ENCODE measurements at places on chromosomes 4 and X.

- no peak for DNase-seq
Observed at GRCh38 chrX:25001808-25002660, 13.7 kb downstream of the ARX start.

- DNase-seq: no peak
Observed at GRCh38 chr4:13476915-13477314, 7.2 kb downstream of the RAB28 start.

GRCh38 chr4:71141125-71141524 is 147.7 kb downstream of the DCK start:
- DNase-seq: no peak

DNA sequence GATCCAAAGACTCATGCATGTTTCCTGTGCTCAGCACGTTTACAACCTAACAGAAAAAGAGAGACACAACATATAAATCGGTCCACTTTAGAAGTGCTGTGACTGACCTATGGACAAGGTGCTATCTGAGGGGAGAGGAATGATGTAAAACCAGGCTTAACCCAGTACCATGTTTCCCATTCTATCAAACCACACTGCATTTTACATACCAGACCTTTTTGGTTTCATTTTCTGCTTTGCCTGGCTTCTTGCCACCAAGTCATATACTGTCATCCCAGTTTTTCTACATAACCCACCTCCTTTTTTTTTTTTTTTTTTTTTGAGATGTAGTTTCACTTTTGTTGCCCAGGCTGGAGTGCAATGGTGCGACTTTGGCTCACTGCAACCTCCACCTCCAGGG is 82.2 kb downstream of the KLF8 start:
- no peak for DNase-seq

DNA sequence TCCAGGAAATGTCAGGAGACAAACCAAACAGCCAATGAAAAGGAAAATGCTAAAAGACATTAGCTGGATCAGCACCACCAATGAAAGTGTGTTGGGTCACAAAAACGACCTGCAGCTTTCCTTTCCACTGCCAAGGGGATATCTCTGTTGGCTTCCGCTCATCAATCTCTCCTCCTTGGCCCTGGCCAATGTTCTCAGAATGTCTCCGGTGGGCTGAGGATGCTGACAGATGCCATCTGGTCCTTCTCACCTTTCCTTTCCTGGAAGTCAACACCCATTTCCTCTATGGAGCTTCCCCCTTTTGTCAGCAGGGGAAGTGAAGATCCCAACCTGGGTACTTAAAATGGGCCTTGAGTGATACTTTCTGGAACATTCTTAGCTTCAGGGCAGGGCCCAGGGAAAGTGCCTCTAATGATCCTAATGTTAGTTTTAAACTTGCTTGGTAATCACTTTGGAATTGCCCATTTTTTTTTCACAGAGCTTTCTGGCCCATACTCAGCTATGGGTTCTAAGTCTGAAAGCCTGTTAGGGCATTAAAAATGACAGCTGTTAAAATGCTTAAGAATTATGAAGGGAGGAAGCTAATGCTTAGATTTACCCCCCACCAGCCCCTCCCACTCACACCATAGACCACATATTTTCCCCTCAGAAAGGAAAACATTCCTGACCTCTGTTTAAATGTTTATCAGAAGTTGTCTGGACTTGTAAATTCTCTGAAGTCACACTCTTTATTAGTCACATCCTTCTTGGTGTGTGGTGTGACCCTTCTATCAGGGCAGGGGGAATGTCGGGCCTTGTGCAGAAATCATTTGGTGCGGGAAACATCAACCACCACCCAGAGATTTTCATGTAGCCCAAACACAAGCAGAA is 29.2 kb downstream of the IGFBP7 start:
- no peak for DNase-seq

DNA sequence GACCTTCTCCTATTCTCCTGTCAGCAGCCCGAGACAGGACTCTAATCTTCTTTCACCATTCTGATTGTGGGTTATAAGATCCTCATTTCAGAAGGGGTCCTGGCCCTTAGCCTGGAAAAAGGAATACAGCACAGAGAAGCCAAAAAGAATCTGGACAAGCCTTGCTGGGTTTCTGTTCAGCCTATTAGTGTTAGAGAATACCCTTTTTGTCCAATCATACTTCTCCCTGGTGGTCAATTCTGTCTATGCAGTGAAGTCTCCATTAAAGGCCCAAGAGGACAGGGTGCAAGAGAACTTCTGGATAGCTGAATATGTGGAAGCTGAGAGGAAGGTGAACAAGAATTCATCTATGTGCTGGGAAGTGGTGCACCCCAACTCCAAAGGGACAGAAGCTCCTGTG is 105.7 kb upstream of the AGA start:
- DNase-seq: no peak

DNA sequence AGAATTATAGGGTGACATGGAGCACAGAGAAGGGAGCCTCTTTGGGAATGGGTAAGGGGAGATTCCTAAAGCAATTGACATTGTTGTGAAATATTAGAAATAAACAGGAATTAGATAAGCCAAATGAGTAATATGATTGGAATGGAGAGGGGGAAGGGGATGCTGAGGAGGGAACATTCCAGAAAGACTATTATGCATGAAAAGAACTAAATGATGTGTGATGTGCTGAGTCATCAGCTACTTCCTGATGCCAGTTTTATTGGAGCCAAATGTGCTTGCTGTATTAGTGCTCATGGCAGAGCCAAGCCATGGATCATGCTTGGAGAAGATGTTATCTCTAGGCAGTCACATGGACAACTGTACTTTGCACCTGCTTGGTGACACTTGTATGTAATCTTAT is 189.0 kb upstream of the HCCS start:
- no peak for DNase-seq

- no peak for DNase-seq
Observed at GRCh38 chr4:54872261-54872660, 214.5 kb downstream of the KIT start.

- no peak for DNase-seq
Observed at GRCh38 chr4:121239951-121240350, 75.8 kb upstream of the TNIP3 start.

DNA sequence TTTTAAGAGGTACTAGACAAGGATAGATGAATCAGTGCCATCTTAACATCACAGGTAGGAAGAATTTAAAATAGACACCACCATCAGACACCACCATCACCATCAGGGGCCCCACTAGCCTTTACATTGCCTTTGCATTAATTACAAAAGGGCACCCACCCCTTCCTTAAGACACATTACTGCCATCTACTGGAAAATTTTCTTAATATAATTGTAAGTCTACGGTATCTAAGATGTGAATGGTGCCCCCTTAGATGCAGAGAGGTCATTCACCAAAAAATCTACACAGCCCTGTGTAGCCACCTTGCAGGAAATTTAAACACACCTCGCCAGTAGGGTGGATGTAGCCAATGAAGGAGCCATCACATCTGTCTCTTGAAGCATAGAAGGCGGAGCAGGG is 184.1 kb downstream of the MID1IP1 start:
- DNase-seq: no peak

DNA sequence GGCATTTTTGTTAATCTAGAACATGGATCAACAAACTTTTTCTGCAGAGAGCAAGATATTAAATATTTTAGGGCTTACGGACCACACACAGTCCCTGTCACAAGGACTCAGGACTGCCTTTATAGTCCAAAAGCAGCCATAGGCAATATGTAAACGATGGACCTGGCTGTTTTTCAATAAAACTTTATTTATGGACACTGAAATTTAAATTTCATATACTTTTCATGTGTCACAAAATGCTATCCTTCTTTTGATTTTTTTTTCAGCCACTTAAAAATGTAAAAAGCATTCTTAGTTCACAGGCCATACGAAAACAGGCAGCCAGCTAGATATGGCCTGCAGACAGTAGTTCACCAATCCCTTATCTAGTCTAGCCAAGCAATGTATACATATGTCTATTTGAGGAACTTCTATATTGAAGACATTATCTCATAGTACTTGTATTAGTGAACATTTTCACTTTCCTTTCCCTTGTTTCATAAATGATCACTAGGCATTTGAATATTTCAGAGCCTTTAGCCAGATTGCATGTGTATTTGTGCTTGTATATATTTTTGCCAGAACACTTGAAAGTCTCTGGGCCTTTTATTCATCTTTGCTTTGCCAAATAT is 350.9 kb downstream of the RPA4 start:
- no peak for DNase-seq

DNA sequence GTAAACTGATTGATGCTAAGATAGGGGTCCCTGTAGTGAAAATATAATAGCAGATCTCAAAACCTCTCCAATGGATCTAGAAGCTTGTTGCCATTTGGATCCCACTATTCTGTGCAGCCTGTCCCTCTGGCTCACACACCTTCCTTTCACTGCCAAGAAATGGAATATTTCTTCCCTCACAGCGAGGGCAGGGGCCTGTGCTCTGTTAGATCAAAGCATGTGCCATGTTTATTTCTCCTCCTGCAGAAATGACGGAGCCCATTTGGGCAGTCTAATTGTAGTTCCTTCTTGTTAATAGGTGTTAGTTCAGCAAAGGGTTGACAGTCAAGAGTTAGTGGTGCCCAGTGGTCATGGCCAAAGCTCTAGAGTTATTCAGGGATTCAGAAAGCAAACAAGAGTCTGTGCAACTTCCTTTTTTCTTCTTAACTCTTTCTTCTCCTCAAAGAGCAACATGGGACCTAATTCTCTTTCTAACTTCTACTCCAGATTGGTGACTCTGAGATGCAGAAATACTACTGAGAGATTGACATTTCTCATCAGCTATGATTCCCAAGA is 106.8 kb downstream of the STOX2 start:
- no peak for DNase-seq

- DNase-seq: no peak
Observed at GRCh38 chr4:47367761-47368160, 95.7 kb downstream of the COMMD8 start.

GRCh38 chr4:60314416-60314815 is 885.7 kb upstream of the ADGRL3 start:
- no peak for DNase-seq

- DNase-seq: no peak
Observed at GRCh38 chr4:114384629-114385028, 214.0 kb upstream of the UGT8 start.

- DNase-seq: no peak
Observed at GRCh38 chrX:129091097-129091496, 432.2 kb downstream of the SMARCA1 start.

DNA sequence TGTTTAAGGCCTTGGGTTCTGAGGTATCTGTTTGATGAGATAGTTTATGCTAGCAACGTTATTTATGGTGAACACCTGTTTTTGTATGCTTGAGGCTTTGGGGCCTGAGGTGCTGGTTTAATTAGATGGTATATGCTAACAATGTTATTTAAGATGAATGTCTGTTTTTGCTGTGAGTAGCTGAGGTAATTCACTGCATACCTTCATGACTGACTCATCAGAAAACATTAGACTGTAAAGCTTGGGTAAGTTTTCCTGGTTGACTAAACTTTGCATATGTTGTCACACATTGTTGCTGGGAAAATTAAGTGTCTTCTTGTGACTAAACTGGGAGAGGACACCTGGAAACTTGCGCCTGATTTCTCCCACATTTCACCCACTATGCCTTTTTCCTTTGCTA is 1026.6 kb downstream of the RAPGEF2 start:
- no peak for DNase-seq

- no peak for DNase-seq
Observed at GRCh38 chrX:148535639-148536038, 35.2 kb downstream of the AFF2 start.

DNA sequence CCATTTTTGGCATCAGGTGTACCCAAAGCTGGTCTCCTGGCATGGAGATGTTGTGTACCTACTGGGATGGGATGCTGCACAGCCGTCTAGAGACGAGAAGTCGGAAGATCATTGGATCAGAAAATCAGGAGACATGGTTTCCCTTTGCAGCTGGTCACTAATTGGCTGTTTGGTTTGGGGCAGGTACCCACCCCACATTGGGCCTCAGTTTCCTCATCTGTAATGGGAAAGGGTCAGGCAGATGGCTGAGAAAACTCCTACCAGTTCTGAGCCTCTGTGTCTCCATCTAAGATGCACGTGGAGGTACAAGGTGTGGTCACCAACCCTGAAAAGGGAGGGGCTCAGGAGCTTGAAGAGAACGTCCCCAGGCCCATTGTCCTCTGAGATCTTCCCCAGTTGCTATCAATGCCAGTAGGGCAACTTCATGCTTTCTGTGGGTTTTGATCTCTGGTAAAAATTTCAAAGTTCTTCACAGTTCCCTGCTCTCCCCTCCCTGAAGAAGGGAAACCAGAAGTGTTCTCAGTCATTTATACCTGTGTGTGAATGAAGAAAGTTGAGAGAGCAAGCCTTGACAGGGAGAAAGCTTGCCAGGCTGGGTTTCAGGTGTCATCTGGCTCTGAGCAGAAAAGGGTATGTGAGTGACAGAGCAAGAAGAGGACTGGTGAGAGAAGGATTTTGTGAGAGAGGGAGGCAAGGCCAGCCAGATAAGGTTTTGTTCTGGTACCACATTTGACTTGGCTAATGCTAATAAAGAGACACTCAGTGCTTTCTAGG is 15.1 kb downstream of the TSC22D3 start:
- no peak for DNase-seq

- no peak for DNase-seq
Observed at GRCh38 chr4:181216501-181216900, 1026.7 kb upstream of the TENM3 start.

- no peak for DNase-seq
Observed at GRCh38 chr4:4871242-4871572, 11.7 kb downstream of the MSX1 start.

GRCh38 chrX:9866633-9867032 is 80.4 kb downstream of the SHROOM2 start:
- DNase-seq: no peak

DNA sequence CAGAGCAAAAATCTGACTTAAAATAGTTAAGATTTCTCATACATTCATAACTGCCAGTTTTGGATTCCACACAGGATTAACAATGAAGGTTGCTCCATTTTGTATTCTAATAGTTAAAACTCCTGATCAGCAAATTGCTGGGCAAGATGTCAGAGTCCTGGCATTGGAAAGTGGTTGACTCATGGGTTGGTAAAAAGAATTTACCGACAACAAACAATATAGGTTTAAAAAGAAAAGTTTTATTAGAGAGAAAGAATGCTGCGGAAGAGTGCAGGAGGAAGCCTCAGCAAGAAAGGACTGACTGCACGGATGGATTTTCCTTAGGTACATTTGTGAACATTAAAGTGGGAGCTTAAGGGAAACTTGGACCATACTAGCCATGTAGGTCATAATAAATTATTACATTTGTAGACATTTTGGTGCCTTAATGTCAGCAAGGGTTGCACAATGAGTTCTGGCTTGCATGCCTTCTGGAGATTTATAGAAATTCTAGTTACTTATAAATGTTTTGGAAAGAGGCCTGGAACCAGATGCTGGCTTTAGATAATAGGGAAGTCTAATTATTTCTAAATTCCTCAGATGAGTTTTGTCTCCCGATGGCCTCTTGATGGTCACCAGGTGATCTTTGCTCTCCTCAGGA is 25.4 kb upstream of the IL2 start:
- no peak for DNase-seq

GRCh38 chr4:128512767-128513322 is 225.2 kb upstream of the PGRMC2 start:
- DNase-seq: no peak
